ENCODE measurements at places on chromosomes 2 and 18.

DNA sequence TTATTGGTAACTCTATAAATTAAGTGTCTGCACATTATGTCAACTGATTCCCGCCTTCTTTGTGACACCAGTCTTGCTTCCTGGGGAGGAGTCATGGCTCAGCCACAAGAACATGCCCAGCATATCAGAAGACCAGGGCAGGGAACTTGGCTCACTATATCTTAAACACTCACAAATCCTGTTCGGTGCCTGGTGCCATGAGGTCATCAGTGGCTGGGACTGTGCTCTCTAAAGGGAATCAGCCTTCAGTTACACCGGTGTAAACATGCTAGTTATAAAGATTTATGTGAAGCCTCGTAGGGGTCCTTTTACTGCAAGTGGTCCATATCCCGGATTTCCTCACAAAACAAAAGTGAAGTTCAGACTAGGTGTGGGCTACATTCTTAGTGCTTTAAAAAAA, 73.1 kb upstream of the ZNF521 start:
- no peak for DNase-seq

- DNase-seq = no peak
Measured at GRCh38 chr2:100234141-100234540, 88.2 kb downstream of the LONRF2 start.

- no peak for DNase-seq
Measured at GRCh38 chr2:51846018-51846417, 814.1 kb upstream of the NRXN1 start.

DNA sequence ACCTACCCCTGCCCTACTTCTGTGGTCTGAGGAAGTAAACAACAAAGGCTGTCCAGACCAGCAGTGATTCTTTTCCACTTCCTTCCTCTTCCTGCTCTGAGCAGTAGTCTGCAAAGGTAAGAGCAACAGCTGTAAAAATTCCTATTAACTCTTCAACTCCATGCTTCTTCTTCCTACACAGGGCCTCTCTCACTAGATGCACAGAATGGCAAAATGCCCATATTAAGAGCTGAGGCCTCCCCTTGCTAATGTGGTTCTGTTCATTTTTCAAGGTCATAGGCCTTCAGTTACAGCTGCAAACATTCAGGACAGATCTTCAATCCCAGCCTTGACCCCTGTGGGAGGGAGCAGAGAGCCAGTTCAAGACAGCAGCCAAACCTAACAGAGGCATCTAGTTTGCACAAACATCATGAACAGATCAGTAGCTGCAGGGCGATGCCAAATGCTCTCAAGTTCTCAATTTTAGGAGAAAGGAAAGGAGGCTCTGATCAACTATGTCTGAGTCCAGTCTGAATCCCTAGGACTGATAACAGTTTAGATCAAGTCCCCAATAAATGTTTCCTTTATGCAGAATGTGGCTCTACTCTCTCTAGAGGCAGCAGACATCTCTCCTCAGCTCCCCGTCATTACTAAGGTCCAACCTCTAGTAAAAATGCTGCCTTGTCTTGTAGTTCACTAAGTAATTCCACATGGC, 20.9 kb downstream of the SLC40A1 start:
- DNase-seq = no peak

- no peak for DNase-seq
Measured at GRCh38 chr2:61439241-61440002, 31.5 kb downstream of the USP34 start.

DNA sequence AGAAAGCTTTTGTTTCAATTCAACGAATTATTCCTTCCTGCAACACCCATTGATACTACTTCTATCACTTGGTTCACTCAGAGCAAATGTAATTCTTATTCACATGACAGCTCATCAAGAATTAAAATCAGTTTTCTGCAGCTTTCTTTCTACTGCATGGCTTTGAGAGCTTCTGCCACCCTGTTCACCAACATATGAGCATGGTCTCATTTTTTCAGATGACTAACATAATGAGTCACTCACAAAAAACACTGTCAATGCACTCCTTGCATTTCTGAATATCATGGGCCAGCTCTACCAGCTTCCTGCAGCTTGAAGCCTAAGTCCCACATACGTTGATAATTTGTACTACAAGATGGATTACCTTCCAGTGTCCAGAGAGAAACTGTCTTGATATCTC, 342.9 kb downstream of the LRATD1 start:
- no peak for DNase-seq

GRCh38 chr18:5073026-5073944, 123.8 kb downstream of the AKAIN1 start:
- no peak for DNase-seq

GRCh38 chr2:73263540-73264331, 20.5 kb downstream of the FBXO41 start:
- DNase-seq = no peak

DNA sequence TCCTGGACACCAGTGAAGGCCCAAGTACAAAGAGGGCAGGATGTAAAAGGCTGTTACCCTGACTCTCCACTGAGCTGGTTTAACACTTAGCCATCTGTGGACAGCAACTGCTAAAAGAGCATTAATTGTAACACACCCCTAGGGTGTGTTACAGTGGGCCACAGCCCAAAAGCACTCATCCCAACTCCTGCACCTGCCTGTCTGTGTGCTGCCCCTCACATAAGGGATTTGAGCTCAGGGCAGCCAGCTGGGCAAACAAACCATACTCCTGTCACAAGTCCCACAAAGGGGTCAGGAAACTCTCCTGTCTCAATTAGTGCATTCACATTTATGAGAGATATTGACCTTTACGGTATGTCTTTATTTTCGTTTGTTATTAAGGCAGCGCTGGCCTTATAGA, 833.1 kb upstream of the NXPH2 start:
- no peak for DNase-seq

DNA sequence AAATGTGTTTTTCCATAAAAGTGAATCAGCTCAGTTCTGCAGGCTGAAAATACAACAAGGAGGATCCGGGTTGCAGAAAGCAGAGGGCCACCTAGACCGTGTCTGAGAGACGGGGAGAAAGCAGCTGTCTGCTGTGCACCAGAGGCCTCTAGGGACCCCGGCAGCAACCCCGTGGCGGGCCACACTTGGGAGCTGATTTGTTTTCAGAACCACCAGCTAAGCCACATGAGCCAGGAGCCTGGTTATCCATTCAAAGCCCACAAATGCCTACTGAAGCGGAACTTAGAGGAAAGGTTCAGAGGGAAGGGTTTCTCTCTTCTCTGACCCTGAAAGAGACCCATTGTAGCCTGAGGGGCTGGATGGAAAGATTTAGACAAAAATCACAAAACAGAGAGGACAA, 28.4 kb upstream of the ID2 start:
- DNase-seq = no peak

DNA sequence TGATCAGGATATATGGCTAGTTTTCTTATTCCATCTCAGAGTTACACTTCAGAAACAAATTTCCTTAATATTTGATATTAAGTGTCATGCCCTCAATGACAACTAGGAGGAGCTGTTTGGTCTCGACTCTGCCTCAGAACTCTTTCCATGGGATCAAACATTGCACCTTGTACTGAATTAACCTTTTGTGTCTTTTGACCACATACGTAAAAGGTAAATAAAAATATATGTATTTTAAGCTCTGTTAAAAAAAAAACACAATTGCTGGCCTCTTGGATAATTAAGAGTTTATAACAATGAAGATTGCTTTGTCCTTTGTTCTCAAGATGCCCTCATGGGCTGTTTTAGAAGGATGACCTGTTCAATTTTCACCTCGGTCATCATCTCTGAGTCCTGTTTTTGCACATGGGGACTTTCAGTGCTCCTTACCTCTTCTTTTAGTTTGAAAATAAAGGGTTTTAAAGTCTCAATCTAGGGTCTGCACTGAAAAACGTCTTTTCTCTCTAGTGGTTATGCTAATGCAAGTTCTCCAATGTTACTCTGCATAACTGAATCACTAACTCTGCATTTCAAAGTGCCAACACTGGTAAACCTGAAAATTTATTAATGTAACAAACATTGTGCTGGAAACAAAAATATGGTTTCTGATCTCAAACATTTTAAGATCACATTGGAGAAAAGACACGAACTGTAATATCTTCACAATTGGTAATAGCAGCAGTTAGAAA, 18.8 kb upstream of the FN1 start:
- DNase-seq = no peak

DNA sequence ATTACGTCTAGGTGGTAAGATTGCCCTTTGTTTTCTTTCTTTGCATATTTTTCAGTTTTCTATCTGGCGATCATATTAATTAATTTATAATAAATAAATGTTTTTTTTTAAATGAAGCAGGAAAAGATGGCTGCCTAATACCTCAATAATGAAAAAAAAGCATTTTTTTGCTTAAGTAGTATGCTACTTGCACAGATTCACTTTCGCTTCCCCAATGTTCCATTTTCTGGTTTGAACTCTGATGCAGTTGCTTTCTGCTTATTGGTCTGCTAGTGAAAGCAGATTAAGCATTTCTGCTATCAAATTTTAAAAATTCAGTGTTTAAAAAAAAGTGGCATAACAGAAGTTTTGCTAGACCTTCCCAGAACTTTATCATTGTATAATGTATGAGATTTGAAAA, 11.9 kb upstream of the TMEM182 start:
- no peak for DNase-seq

GRCh38 chr18:10062302-10063300, 148.8 kb downstream of the VAPA start:
- DNase-seq = no peak

DNA sequence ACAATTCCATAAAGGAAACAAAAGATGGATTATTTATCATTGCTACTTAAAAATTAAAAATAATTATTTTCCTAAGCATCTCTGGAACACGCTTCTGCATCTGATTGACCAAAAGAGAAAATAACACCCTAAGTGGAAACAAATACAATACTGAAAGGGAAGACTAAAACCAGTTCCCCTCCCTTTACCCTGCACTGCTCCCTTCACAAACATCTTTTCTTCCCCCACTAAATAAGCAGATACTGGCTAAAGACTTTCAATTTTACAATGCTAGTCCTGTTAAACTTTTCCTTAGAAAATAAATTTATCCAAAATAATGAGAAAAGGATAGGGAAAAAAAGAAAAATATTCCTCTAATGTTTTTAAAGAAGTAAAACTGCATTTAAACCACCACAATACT, 4.3 kb downstream of the NCKAP1 start:
- DNase-seq = no peak

- DNase-seq = no peak
Measured at GRCh38 chr2:108194409-108195132, 45.2 kb upstream of the SULT1C3 start.

- DNase-seq = no peak
Measured at GRCh38 chr18:49743117-49743567, 70.2 kb downstream of the ACAA2 start.

GRCh38 chr2:129347486-129348217, 631.8 kb upstream of the RAB6C start:
- DNase-seq = no peak

DNA sequence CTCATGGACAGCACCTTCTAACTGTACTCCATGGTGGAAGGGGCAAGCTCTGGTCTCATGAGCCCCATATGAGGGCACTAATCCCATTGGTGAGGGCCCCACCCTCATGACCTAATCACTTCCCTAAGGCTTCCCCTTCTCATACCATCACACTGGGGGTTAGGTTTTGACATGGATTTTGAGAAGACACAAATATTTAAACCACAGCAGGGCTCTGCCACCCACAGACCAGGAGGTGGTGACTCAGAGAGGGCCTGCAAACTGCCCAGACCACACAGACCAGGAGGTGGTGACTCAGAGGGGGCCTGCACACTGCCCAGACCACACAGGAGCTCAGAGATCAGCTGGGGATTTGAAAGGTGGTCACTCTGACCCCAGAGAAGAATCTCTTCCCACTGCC, 222.0 kb downstream of the KLHL29 start:
- DNase-seq = no peak

- DNase-seq = no peak
Measured at GRCh38 chr2:72512376-72512775, 313.5 kb downstream of the EXOC6B start.

GRCh38 chr2:30230497-30231211, 680 bp upstream of the LBH start:
- DNase-seq = no peak

- no peak for DNase-seq
Measured at GRCh38 chr2:191512216-191512835, 165.6 kb upstream of the NABP1 start.

DNA sequence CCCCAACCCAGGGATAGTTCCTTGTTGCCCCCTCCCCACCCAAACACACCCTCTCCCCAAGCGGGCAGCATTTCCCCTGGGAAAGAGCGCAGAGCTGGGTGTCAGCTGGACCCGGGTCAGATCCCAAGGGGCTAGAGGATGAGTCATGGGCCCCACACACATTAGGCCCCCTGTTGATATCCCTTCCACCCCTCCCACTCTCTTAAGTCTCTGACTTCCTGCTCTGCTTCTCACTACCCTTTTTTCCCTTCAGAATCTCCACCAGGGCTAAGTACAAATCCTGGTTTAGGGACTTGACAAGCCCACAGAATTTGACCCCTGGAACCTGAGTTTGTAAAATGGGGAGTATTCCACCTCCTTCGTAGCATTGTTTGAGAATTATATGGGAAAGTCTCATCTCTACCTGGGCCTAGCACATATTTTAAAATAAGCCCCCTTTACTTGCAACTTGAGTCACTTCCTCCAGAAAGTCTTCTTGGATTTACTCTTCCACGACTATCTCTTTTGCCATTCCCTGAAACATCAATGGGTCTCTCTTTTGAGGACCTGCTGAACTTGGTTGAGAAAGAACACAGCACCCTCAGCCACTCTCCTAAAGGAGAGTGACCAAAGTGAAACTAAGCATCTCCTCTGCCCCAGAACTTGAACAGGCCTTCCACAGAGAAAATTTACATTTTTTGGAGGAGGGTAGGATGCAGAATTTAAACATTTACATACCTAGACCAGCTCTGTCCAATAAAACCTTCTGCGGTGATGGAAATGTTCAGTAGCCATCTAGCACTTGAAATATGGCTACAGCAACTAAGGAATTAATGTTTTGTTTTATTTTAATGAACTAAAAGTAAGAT, 4.7 kb downstream of the RTKN start:
- DNase-seq = no peak

- DNase-seq = no peak
Measured at GRCh38 chr2:238019962-238020361, 40.8 kb upstream of the SCLY start.

GRCh38 chr2:26670931-26671460, 21.5 kb upstream of the KCNK3 start:
- DNase-seq = no peak

- no peak for DNase-seq
Measured at GRCh38 chr2:53445383-53446070, 322.1 kb upstream of the CHAC2 start.

GRCh38 chr2:100196786-100197494, 54.5 kb upstream of the AFF3 start:
- DNase-seq = no peak

- DNase-seq = no peak
Measured at GRCh38 chr2:160371251-160372009, 122.2 kb downstream of the RBMS1 start.

DNA sequence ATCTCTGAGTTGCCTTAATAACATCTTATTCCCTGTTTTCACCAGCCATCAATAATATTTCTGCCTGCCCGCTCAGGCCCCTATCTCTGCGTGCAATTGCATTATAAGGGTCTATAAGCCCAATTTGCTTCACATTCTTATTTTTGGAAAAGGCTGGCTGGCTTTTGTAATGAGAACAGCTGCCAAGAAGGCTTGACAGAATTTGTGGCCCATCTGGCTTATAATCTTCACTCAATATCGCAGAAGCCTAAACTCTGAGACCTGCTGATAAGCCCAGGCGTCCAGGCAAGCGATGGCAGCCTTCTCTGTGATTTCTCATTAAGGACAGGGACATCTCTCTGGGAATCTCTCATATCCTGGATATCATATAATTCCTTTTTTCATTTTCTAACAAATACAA, 1618.6 kb upstream of the CELF4 start:
- no peak for DNase-seq

- no peak for DNase-seq
Measured at GRCh38 chr2:69745035-69745434, 3.1 kb downstream of the ANXA4 start.

Data from colonic mucosa (tissue), 4 donors.